ENCODE measurements at places on chromosomes 3 and 15.

DNA sequence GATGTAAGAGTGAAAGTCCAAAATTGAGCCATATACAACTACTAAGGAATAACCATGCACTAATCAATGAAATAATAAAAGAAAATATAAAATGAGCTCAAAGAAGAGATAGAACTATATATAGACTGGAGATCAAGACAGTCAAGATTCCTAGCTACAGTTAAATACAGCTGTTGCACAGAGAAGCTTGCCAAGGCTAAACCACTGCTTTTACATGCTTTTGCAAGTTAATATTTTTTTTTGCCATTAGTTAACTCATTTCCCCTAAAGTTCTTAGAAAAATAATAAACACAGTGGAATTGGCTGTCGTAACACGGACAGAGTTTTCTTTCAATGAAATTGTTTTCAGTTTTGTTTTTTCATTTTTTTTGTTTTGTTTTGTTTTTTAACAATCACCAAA lies 123.0 kb downstream of the VGLL3 start:
- DNase-seq = no peak

DNA sequence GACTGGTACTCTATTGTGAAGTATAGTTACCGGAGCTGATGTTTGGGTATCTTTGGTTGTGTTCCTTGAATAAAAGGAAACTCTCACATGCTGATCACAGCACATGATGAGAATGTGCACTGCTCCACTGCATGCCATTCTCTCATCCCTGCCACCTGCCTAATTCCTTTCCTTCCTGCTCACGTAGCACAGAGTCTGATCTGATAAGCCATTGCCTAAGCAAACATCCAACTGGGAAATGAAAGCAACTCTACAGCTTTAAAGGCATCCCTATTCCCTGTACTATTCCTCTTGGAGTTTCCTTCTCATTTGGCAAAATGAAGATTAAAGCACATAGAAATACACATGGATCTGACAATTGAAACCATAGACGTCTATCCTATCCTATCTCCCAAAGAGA lies 359.8 kb downstream of the C3orf38 start:
- no peak for DNase-seq

GRCh38 chr3:7874116-7874515 lies 627.5 kb upstream of the LMCD1 start:
- no peak for DNase-seq

- DNase-seq = no peak
These were observed 11.8 kb downstream of the SAMD7 start for GRCh38 chr3:169923189-169923588.

DNA sequence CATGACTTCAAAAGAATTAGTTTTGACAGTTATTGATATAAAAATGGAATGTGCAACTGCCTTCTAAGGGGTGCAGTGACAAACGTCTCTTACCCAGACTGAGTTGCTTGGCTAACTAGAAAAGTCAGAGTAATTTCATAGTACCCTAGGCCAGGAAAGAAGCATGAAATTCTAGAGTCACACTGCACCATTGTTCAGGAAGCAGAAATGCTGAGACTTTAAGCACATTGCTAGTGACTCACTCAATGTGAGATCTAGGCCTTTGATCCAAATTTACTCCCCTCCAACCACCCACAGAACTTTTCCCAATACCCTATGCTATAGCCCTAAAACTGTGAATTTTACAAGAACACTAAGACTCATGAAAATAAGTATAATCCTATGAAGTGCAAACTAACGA lies 110.8 kb downstream of the DUT start:
- no peak for DNase-seq

DNA sequence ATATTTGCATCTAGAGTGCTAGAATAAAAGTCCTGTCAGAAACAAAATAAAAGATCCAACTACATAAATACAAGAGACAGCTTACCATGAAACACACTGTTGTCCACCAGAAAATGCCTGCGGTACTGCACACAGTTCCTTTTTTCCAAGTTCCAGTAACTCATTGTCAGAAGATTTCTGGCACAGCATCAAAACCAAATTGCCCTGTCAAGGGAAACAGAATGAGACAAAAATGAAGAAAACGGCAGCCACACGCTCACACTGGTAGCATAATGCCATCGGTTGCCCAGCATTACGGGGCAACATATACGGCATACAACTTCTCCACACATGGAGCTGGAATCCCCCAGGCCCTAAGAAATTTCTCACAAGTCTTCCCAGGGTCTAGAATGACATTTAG lies 40.8 kb downstream of the PLCH1 start:
- DNase-seq = no peak

DNA sequence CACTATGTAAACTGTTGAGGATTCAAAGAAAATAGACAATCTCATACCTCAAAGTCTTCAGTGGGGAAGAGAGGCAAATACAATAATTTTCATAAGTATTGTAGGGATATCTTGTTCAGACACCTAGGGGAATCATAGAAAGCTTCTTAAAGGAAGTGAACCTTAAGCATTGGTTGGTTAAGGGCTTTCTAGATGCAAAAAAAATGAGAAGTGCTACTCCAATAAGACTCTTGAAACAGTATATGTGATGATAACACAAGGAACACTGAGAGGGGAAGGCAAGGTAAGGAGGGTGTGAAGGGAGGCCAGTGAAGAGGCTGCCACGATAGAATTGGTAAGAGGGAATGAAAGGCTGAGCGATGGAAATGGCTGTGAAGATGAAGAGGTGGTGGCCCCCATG lies 104.1 kb downstream of the TPRG1 start:
- DNase-seq = no peak

DNA sequence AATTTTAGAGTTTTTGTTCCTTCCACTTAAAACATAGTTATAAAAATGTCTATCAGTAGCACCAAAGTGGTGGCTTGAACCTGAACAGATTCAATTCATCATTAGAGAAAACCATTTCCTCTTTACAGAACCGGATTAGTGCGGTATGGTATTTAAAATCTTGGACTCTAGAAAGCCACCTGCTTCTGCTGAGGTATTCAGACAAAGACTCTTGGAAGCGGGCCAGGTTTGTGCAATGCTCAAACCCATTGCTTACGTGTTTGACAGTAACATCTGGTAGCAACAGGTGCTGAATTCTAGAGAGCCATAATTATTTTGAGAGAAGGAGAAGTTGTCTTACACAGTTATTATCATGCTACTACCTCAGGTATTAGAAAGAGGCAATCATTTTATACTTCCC lies 290.5 kb downstream of the NAALADL2 start:
- no peak for DNase-seq

DNA sequence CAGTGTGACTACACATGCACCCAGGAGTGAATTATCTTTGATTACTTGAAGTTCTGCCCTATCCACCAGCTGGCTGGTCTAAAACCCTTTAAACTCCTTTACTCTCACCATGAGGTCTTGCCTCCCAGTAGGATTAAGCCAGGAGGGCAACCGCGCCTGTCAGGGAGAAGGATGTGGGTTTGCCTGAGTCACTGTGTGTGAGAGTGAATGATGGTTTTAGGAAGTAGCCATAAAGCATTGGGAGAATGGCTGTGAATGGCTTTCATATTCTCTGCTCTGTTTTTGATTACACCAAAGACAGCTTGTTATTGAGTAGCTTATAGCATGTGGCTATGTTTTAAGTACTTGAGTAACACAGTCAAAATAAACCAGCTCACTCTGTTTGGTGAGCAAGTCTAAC lies 637.7 kb upstream of the TBL1XR1 start:
- DNase-seq = no peak

DNA sequence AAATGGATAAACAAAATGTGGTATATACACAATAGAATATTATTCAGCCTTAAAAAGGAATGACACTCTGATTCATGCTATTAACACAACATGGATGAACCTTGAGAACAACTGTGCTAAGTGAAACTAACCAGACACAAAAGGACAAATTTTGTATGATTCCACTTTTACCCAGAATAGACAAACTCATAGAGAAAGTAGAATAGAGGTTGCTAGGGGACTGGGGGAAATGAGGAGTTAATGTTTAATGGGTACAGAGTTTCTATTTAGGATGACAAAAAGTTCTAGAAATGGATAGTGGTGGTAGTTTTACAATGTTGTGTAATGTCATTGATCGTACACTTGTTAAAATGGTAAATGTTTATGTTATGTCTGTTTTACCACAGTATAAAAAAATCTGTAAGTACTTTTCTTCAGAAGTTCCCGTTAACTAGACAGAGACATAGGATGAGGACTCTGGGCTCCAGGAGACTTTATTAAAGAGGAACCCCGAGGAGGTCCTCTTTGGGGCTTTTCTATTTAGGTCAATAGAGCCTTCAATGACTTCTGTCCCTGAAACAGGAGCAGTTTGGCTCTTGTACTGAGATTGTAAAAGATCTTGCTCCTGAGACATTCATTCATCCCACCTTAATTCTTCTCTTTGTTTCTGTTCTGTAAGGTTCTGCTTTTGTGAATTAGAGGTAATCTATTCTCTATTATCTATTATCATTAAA lies 24.5 kb downstream of the ABHD6 start:
- no peak for DNase-seq

DNA sequence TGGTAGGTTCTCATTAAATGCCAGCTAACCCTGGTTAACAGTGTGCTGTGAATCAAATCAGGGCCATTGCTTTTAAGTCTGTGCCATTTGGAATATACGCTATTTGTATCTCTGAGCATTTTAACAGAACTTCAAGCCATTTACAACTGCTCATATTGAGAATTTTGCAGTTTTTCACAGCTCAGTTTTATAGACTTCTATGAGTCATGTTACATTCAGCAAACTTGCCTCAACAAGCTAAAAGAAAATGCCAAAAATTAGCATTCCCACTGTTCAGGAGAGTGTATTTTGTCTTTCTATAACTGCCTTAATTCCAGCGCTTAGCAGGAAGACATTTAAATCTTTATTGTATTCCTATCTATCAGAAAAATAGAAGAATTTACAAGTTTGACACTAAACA lies 196.4 kb downstream of the GBE1 start:
- no peak for DNase-seq

DNA sequence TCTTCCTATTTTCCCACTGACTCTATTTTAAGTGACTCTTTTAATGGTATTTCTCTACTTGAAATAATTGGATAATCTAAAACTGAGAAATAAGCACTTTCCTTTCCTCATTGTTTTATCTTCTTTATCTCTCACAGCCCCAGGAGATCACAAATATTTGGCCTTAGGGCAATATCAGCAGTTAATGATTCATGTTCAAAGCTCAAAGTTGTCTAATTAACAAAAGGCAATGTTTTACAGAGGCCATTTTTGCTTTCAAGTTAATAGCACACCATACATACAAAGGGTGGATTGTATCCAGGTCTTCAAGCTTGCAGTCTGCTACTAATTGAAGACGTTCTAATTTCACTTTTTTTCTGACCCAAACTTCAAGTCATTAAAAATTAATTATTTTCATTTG lies 120.1 kb downstream of the LRRN1 start:
- DNase-seq = no peak

GRCh38 chr15:70045045-70045444 lies 52.7 kb downstream of the TLE3 start:
- DNase-seq = no peak

- DNase-seq = no peak
These were observed 147.8 kb downstream of the SLC9A9 start for GRCh38 chr3:143700431-143700975.

DNA sequence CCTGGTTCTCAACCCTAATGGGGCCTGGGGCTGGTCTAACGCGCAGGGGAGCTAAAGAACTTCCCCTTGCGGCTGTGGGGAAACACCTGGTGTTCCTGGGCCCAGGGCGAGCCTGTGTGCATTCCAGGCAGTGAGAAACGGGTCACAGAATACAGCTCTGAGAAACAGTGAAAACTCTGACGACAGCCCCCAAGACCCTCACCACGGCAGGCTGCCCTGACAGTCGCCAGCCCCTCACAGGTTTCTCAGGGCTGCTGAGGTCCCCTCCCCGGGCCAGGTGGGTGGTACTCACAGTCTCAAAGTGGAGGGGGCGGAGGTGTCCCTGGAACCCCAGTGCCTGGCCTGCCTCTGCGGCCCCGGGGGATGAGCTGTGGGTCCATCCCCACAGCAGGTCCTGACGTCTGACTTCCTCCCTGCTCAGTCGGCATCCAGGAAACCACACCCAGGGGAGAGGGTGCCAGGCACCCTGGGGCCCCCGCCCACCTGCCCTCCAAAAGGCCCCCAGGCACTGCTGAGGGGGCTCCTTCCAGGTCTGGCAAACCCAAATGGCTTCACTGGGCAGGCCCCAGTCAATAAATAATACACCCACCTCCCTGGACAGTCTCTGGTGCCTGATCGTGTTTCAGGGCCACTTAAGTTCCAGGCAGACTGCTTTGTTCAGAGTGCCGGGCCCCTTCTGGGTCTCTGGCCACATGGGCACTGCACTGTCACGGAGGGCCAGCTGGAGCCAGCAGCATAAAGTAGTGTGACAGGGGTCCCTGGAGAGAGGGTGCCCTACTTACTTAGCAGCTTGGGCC lies 57.7 kb downstream of the IQSEC1 start:
- no peak for DNase-seq

GRCh38 chr15:48244921-48245320 lies 38.8 kb downstream of the SLC12A1 start:
- DNase-seq = no peak

GRCh38 chr15:30038667-30039523 lies 43.9 kb upstream of the GOLGA8J start:
- DNase-seq = no peak

DNA sequence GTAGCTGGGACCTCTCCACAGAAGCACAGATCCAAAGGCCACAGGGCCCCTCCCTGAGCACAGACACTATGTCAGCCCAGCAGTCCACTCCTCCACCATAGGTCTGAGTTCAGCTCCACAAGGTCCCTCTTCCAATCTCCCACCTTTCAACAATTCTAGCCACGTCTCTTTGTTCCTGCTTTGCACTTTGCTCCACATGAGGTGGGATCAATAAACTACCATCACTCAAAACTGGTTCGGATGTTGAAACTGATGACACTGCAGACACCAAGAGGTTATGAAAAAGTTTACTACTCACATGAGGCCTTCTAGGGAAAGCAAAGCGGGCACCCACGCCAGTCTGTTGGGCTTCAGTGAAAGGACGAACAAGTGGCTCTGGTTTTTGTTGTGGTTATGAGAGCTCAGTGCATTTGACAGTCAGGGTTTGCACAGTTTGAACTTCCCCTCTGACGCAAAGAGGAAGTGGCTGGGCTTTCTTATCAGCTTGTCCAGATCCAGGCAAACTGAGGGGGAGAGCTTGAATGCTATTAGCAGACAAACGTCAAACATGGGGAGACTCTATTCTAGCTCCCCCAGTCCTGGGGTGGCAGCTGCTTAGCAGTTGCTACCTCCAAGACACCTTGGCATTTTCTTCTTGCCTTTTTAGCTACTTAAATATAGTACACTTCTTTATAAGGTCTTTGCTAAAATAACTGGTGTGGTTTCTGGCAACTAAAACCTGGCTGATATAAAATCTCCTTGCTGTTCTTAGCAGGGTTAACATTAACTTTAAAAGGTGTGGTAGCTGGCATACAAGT lies 37.8 kb downstream of the ZNF445 start:
- DNase-seq = peak; percentile 11
